ENCODE measurements at places on chromosomes 2 and 18.

- no peak for DNase-seq
These were observed 41.6 kb upstream of the TFCP2L1 start for GRCh38 chr2:121326628-121327027.

- DNase-seq: no peak
These were observed 115.1 kb downstream of the CDH20 start for GRCh38 chr18:61448316-61448715.

DNA sequence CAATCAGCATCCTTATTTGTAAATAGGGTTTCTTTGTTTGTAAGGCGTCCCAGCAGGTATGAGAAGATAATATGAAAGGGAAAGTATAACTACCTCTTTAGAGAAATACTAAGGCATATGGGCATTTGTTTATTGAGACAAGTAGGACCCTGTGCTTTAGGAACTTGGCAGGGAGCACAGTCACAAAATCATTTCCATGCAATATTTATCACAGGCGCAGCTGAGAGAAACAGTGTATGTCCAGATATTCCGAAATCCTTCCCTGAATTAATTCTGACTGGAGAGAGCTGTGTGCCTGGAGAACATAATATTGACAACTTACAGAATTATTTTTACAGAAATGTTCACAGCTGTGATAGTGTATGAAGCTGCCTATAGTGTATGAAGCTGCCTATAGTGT, 416.7 kb downstream of the THSD7B start:
- no peak for DNase-seq

GRCh38 chr2:12397854-12398253, 318.9 kb upstream of the TRIB2 start:
- no peak for DNase-seq

DNA sequence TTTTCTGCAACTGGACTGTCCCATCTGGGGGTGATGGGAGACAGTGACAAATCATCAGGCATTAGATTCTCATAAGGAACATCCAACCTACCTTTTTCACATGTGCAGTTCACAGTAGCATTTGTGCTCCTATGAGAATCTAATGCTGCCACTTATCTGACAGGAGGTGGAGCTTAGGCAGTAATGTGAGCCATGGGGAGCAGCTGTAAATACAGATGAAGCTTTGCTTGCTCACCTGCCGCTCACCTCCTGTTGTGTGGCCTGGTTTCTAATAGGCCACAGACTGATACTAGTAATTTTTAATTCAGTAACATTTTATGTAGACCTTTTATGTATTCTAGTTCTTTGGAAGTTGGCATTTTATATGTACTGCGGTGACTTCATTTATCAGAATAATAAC, 180.1 kb upstream of the SPOPL start:
- DNase-seq: no peak

GRCh38 chr18:53417003-53417402, 807.5 kb downstream of the MBD2 start:
- no peak for DNase-seq

DNA sequence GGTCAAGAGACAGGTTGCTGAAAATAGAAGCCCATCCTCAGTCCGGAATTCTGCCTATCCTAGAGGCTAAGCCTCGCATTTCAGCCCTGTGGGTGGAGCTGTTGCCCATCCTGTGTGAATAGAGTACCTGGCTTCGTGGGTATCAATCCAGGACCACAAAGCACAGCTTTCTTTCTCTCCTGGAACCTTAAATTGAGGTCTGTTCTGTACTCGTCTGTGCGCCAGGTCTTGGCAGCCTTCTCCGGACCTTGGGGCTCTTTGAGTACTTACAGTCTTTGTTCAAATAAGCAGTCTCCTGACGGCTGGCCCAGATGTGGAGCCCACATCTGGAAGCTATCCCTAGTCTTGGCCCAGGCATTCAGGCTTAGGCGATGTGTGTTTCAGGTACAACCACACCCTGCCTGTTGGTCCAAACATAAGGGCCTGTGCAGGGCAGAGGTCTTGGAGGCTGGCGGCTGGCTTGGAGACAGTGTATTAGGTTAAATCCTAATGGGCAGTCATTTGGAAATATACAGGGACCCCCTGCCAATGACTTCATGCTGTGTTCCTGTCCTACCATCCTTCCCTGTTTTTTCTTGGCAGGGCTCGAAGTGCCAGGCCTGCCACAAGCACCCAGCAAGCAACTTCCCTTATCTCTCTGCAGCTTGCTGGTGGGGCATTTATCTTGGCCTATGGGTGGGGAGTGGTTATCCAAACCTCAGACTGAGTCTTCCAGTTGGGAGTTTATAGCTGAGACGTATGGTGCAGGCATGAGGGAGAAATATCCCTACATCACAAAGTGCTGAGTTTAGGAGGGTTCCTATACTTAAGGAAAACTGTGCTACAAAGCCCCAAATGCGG, 294.1 kb downstream of the BCL2 start:
- DNase-seq: no peak

DNA sequence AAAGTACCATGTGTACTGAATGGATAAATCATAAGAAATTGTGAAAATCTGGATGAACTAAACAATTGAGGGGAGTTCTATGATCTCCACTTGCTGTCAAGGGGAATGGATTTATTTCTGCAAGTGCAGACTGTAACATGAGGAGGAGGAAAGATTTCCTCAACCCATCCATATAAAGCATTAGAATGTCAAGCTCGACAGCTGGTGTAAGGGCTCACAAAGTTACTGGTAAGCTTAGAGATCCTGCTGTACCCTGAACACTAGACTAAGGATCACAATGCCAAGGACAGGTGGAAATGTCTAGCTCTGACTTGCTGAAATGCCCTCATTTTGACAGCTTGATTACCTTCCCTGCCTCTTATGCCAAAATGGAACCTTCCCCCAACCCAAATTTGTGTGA, 125.3 kb downstream of the TCF4 start:
- DNase-seq: no peak

- no peak for DNase-seq
These were observed 60.6 kb upstream of the LYPD1 start for GRCh38 chr2:132730611-132731010.

GRCh38 chr18:36917907-36918306, 89.0 kb downstream of the KIAA1328 start:
- DNase-seq: no peak

DNA sequence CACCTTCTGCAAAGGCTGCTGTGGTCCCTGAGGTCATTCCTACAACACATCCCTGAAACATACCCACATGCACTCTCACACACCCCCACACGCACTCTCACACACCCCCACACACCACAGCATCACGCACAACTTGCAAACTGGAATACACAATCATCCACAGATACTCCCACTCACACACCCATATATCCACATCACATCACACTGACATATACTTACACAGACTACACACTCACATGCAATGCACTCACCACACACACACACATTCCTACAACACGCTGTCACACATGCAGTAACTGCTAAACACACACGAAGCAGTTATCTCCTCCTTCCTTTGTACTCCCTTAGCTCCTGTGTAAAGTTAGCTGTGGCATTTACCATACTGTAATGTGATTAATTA, 57.1 kb upstream of the PKDCC start:
- no peak for DNase-seq

- no peak for DNase-seq
These were observed 57.1 kb downstream of the ZAP70 start for GRCh38 chr2:97770445-97770844.

- DNase-seq: no peak
These were observed 164.1 kb downstream of the CCDC85A start for GRCh38 chr2:56347881-56348280.

DNA sequence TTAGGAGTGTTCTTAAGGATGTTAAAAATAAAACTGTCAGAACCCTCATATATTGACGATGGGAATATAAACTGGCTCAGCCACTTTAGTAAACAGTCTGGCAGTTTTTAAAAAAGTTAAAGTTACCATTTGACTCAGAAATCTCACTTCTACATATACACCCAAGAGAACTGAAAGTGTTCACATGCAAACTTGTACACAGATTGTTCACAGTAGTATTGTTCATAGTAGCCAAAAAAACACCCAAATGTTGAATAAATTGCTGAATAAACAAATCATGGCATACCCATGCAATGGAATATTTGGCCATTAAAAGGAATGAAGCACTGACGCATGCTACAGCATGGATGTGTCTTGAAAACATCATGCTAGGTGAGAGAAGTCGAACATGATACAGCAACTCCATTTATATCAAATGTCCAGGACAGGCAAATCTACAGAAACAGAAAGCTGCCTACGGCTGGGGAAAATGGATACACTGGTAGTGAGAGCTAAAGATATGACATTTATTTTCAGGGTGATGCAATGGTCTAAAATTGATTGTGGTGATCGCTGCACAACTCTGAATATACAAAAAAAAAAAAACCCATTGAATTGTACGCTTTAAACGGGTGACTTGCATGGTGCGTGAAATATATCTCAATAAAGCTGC, 10.1 kb downstream of the RPL31 start:
- no peak for DNase-seq

GRCh38 chr2:195520671-195521155, 136.3 kb upstream of the SLC39A10 start:
- DNase-seq: no peak

- no peak for DNase-seq
These were observed 503.9 kb downstream of the PID1 start for GRCh38 chr2:228767196-228767595.

DNA sequence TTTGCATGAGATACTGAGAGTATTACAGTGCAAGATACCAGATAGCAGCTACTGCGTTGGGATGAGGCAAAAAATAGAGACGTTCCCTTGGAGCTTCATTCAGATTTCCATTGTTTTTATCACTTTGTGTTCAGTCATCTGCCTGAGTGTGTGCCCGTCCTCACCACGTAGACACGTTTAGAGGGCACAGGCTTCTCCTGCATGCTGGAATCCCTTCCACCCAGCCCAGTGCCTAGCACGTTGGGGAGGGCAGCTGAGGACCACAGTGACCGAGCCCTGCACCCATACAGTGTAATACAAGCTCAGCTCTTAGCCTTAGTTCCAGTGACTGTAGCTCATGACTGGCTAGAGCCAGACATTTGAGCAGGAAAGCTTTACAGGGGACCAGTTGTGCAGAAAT, 134.7 kb downstream of the GBX2 start:
- no peak for DNase-seq

GRCh38 chr18:62030091-62030985, 137.5 kb upstream of the RNF152 start:
- DNase-seq: no peak

DNA sequence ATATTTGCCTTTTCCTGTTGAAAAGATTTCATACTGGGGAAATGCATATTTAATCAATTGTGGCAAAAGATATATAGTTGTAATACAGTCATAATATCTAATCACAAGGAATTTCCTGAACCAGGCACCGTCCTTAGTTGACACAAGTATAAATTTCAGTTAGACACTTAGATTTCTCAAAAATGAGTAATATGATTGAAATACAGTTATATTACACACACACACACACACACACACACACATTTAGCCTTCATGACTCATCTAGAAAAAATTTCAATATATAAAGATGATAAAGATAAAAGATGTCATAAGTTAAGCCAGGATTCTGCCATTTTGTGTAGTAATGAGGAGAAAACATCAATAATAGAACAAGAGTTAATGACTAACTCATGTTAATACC, 258.4 kb upstream of the ZNF804A start:
- no peak for DNase-seq

- no peak for DNase-seq
These were observed 23.2 kb upstream of the CNTNAP5 start for GRCh38 chr2:124001696-124002430.

GRCh38 chr2:103402336-103402735, 640.5 kb downstream of the TMEM182 start:
- DNase-seq: no peak

- no peak for DNase-seq
These were observed 38.6 kb upstream of the ZFP36L2 start for GRCh38 chr2:43265001-43265400.

- DNase-seq: no peak
These were observed 12.0 kb upstream of the ATP6V1C2 start for GRCh38 chr2:10709290-10709939.

DNA sequence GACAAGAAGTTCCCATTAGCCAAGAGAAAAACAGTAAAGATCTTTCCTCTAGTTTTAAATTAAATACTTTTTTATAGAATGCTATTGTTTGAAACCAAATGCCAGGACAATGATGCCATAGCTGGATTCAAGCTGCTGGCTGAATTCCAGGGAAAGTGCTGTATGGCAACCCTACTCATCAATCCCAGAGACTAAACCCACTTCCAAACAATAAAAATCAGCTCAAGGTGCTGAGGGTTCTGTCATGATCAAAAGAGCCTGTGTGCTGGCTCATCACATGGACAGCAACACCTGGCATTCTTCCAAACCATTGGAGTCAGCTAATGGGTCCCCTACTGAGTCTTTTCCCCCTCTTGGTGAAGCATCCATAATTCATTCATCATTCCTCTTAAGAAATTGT, 53.7 kb upstream of the PARD3B start:
- no peak for DNase-seq

DNA sequence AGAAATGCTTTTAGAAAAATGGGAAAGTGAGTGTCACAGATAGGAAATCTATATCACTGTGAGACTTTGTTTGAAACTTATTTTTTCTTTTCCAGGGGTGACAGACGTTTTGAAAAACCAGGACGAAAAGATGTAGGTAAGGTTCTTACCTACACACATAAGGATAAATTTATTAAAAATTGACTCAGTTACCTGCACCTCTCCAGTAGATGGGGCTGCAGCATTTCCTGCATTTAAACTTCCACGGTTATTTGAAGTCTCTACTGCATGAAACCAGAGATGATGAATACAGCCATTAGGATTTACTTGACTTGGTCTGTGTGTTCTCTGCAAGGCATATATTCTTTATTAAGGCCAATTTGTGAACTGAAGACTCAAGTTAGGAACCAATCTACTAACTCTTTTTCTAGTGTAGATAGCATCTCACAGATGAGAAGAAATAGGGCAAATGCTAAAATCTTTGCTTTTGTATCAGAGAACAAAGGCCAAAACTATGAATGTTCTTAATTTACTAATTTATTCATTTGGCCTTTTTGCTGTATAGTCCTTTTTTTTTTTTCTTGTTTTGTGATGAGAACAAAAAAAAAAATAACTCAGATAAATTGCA, 15.0 kb downstream of the KCNJ13 start:
- DNase-seq: no peak

GRCh38 chr2:213490087-213490486, 205.8 kb downstream of the SPAG16 start:
- no peak for DNase-seq

DNA sequence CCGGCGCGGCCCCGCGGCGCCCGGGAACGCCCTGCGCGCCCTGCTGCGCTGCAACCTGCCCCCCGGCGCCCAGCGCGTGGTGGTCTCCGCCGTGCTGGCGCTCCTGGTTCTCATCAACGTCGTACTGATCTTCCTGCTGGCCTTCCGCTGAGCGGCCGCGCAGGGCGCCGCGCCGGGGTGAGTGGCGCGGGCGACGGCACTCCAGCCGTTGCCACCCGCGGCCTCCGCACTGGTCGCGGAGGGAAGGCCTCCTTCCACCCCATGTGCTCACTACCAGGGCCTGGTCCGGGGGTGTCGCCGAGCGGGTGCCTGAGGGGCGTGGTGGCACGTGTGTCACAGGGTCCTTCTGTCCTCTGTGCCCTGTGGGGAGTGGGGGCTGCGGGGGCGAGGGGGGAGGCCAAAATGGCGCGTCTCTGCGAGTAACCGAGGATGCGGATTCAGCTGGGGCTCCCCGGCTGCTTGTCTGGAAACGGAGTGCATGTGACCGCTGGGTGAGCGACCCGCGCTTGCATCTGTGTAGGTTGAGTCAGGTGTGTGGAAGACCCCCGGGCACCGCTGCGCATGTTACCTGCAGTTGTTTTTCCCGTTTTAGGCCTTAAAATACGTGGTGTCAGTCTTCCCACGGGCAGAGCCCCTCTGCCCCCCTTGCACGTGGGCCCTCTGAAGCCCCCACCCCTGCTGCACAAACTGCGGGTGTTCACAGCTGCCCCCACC, 58.0 kb downstream of the FAM168B start:
- DNase-seq: no peak
